Pericardium fibroblast (primary cell): ENCODE measurements at places on chromosomes 2 and 18. TPM values are rescaled to one million over a fixed set of nuclear protein-coding genes. Genes with fewer than 3 reads are reported as not detected.

Gene DCDC2C
- total RNA-seq: not detected in 2 replicates

Gene DAW1
- 1.5 and 7.5 TPM in 2 replicates for total RNA-seq

Gene ECEL1
- total RNA-seq: not detected in 2 replicates

Gene TPRKB
- total RNA-seq: 19.5 and 29.9 TPM in 2 replicates

Gene HNMT
- 17.0 and 39.7 TPM in 2 replicates for total RNA-seq

Gene NR4A2
- total RNA-seq: 0.47 and 0.68 TPM in 2 replicates

Gene FAM161A
- total RNA-seq: 0.70 and 2.3 TPM in 2 replicates

Gene SLC8A1
- total RNA-seq: 7.9 and 10.2 TPM in 2 replicates

Gene CFAP53
- under 0.01 TPM in 1 of 2 replicates, not detected in the other for total RNA-seq

Gene CNDP1
- total RNA-seq: not detected in 2 replicates

Gene SERPINB2
- 0.47 and 2.2 TPM in 2 replicates for total RNA-seq

Gene NDUFB3
- total RNA-seq: 48.8 and 55.9 TPM in 2 replicates

Gene NLRC4
- total RNA-seq: not detected in 2 replicates
